ENCODE measurements at places on chromosomes 2 and 18.

- no peak for DNase-seq
Observed at GRCh38 chr18:56568986-56569385, 69.4 kb downstream of the TXNL1 start.

- no peak for DNase-seq
Observed at GRCh38 chr2:11996618-11997017, 250.2 kb downstream of the LPIN1 start.

DNA sequence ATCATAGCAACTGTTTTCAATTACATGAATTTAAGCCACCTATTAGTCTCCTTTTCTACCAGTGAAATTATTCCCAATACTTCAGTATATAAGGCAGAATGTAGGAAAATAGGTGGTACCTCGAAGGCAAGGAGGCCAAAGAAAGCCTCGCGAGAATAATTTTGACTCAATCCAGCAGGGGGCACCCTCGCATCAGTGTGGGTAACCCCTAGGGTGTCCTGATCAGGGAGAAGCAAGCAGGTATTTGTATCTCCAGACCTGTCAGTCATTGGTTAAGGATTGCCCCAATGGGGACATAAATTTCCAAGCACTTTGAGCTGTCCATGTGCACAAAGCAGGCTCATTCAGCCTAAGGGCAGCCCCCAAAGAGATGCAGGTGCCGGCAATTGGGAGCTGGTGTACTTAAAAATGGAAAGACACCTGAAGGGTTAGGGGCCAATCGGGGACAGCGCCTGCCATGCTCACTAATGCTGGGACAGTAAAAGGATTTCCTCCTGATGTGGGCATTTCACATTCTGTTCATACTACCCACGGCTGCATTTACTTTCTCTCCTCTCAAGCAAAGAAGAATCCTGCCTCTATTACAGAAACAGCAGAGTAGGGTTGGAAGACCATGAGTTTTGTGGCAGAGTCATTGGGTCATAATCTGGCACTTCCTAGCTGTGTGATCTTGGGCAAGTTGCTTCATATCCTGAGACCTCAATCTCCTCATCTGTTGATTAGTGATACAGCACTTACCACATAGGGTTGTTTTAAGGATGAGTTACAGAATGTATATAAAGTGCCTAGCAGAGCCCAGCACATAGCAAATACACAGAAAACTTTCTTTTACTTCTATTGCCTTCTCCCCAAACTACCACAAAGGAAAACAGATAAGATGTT is 136.1 kb downstream of the ICOS start:
- peak; percentile 73 for DNase-seq

DNA sequence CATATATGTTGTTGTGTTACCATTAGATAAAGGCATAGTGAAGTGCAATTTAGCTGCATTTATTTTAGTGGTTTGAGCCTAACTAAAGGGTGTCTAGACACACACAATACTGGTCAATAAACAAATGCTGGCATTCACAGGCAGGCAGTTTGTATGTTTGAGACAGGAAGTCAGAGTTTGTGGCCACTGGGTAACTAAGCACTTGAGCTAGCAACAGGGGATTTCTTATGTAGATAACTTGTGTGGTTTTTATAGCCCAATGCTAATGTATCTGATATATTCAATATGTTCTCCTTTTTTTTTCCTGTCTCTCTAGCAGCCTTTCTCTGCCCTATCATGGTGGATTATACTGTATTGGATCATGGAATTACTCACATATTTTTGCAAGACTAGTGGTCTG is 38.1 kb downstream of the LRRTM4 start:
- peak; percentile 39 for DNase-seq

- DNase-seq: peak; percentile 34
Observed at GRCh38 chr2:167550448-167550847, 662.2 kb downstream of the XIRP2 start.

DNA sequence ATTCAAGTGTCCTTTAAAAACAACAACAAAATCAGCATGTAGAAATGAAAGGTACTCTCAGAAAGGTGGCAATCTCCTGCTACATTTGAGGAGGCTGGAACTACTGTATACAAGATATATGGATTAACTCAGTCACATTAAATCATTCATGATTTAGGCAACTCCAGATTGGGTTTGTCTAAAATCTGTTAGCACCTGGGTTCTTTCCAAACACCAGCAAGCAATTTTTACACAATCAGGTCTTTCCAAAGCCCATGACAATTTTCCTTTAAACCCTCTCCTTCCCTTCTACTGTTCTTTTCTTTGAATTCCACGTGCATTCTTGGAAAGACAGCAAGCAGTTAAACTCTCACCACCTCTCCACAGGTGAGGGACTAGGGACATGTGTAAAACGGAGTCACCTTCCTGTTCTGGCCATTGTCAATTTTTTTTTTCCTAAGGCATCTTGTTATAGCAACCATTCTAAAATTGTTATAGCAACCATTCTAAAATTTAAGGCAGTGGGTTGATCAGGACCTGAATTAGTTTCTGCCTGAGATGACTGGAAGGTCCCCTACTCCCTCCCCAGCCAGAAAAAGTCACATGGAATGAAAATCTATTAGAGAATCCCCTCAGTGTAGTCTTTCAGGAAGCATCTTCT is 113.9 kb downstream of the ANKRD44 start:
- DNase-seq: no peak

DNA sequence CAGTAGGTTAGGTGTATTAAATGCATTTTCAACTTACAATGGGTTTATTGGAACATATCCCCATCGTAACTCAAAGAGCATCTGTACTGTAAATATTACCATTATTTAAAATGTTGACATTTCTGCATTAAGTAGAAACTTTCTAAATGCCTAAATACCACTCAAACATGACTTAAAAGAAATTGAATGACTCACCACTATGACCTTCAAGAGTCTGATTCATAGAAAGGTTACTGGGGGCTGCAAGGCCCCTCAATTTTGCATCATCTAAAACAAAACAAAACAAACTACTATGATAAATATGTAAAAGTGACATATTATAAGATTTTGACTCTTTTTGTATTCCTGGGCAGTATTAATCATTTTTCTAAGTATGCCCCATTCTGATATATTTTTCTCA is 7.6 kb downstream of the WDR35 start:
- DNase-seq: peak; percentile 11

- no peak for DNase-seq
Observed at GRCh38 chr2:1814616-1815015, 70.3 kb upstream of the PXDN start.

GRCh38 chr18:38883111-38883510 is 1317.5 kb upstream of the CELF4 start:
- DNase-seq: no peak

- no peak for DNase-seq
Observed at GRCh38 chr2:20506201-20506685, 59.4 kb downstream of the RHOB start.

DNA sequence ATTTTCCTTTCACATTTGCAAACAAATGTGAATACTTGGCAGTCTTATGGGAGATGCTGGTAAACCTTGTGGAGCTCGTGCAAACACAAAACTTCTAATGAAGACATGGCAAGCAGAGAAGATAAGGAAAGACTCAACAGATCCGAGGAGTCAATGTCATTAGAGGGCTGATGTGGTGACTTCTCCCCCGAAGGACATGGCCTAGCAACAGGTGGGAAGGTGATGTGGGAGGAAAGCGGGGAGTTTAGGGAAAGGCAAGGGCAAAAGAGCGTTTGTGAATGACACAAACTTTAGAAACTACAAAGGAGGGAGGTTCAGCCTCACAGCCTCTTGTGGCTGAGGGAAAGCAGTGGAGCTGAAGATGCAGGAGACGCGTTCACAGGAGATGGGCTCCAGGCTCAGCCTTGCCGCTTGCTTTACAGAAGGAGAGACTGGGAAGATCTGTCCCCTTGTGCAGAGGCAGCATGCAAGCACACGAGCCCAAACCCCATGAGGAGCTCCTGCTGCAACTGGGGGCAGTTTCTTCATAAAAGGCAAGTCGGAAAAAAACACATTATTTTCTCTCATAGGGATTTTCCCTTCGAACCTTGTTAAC is 86.6 kb downstream of the SOWAHC start:
- no peak for DNase-seq

DNA sequence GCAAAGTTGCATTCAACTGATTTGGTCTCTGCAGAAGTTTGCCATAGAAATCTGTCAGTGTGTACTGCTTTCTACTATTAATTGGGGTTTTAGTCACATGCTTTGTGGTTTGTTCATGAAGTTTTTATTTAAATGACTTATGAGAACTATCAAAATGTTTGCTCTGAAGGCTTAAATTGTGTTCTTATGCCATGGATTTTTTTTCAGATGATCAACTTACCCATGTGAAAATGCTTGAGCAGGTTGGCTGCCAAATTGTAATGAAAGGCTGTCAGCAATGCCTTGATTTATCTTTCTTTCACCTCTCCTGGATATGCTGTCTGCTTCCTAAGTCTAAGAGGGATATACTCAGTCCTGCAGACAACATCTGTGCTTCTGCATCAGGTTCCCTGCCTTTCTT is 50.7 kb downstream of the FMNL2 start:
- no peak for DNase-seq

DNA sequence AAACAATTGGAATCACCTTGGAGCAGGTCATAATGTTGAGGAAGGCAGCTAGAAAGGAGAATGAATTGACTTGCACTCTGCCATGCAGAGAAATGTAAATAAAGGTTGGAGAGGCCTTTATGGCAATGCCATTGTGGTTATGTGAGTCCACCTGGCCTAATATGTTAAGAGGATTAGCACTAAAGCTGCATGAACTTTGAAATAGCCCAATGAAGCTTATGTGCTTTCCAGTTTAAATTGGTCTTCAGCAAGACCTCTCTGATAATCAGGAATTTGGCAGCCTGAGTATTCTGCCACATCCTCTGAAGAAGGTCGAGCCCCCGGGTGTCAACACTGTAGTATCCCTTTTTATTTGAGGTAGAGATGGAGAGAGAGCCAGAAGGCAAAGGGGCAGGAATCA is 464.9 kb downstream of the CDH2 start:
- DNase-seq: no peak

DNA sequence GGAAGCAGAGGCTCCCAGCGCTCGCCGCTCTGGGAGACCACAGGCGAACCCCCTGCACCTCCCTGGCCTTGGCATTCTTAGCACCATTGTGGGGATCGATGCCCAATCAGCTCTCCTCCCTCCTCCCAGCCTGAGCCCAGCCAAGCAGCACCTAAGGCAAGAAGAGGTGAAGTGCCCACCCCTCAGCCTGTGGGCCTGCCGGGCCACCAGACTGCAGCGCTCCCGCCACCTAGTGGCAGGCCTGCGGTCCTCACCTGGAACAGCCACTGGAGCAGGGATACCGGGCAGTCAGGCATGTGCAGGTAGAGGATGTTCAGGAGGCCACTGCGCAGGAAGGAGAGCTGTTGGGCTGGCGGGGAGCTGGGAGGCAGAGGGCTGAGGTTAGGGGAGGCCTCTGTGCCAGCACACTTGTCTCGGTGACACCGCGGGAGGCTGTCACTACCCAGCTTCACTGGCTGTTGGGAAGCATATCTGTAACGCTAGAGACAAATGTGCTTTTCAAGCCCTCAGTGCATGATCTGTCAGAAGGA is 35.2 kb downstream of the FAM178B start:
- DNase-seq: peak; percentile 45

DNA sequence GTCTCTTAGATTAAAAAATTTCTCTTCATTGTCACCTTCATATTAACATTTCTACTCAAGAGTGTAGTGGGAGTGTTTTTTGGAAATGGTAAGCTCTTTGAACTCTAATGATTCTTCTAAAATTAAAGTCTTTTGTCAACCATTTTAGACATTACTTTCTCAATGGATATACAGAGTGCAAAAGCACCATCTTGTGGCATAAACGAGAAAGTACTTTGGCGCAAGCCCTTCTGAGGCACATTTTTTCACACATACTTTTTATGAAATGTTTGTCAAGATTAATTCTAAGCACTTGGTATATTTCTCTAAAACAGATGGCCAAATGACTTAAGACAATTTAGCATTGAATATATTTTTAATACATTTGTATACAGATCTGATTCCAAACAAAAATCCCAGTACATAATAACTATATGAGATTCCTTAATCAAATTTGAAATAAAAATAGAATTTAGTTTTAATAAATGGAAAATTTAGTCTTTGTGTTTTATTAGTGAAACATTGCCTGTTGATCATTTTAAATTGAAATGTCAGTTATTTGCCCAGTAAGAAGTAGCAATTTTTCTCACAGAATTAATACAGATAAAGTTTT is 63.3 kb upstream of the GALNT5 start:
- DNase-seq: peak; percentile 74

- no peak for DNase-seq
Observed at GRCh38 chr2:170369894-170370293, 191.9 kb downstream of the MYO3B start.

DNA sequence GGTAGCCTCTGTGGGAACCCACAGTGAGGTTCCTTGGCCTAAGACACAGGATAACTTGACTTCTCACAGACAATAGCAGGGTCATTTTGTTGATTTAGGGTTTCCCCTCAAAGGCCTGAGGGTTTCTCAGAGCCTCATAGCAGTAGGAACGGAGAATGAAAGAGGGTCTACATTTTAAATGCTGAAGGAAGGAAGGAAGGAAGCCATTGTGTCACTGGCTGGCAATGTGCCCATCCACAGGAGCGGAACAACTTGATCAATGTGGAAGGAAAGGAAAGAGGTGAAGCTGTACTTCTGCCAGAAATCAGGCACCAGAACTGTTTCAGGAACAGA is 5.1 kb downstream of the IL1B start:
- DNase-seq: no peak

GRCh38 chr2:194135463-194135862 is 1521.6 kb upstream of the SLC39A10 start:
- no peak for DNase-seq

DNA sequence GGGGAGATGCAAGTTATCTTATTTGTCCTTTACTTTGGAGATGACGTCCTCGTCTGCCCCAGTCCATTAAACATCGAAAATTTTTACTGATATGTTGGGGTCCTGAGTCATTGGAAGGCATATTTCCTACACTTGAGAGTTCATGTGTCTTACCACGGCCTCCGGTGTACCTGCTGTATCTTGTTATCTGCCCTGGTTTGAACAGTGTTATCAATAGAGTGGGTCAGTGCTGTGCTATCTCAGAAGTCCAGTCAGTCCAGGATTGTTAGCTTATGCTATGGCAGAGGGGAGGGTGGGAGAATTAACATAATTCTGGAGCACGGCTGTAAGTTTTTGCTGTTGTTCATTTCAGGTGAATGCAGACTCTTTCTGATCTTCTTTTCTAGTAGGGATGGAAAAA is 102.3 kb downstream of the ADCYAP1 start:
- no peak for DNase-seq

GRCh38 chr18:69689121-69689759 is 258.4 kb downstream of the CD226 start:
- no peak for DNase-seq

GRCh38 chr2:175690113-175690837 is 311.8 kb downstream of the LNPK start:
- DNase-seq: no peak

- DNase-seq: no peak
Observed at GRCh38 chr2:146623771-146624170, 1221.1 kb upstream of the ACVR2A start.

GRCh38 chr2:235005603-235006259 is 53.9 kb downstream of the SH3BP4 start:
- no peak for DNase-seq

Data from COLO829 (cell line).